ENCODE measurements at places on chromosomes 5 and 9. TPM values are rescaled to one million over a fixed set of nuclear protein-coding genes. Genes with fewer than 3 reads are reported as not detected.

DNA sequence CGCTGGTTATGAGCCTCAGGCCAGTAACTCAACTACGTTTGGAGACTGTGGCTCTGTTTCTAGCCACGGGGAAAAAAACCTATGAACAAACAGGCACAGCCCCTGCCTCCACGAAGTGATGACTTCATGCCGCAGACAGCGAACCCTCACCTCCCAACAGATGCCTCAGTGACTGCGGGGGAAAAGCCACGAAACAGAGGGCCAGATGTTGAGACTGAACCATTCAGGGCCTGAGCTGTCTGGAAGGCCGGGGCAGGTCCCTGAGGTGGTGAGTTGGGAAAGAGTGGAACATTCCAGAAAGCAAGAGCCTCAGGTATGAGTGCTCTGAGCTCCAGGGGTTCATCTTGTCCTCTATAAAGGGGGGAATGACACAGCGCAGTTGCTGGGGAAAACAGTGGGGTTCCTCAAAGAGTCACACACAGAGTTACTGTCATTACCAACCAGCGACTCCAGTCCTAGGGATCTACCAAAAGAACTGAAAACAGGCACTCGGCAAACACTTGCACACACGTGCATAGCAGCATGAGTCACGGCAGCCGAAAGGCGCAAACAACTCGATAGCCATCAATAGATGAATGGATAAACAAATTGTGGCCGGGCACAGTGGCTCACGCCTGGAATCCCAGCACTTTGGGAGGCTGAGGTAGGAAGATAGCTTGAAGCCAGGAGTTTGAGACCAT lies 15.3 kb downstream of the PLPP7 start:
- no peak for DNase-seq

COL23A1 gene
- polyA plus RNA-seq = 5.8 TPM

BTNL9 gene
- polyA plus RNA-seq = 10.0 TPM

GRCh38 chr5:84433461-84433860 lies 48.8 kb upstream of the EDIL3 start:
- DNase-seq = no peak

- no peak for DNase-seq
Measured at GRCh38 chr5:21049901-21050300, 1061.9 kb upstream of the CDH18 start.

- no peak for DNase-seq
Measured at GRCh38 chr9:87478226-87478992, 19.3 kb upstream of the DAPK1 start.

C7 gene
- polyA plus RNA-seq = 210 TPM

ABCA1 gene
- 9.2 TPM for polyA plus RNA-seq

THBS4 gene
- polyA plus RNA-seq = 10.5 TPM

FABP6 gene
- polyA plus RNA-seq = 0.30 TPM

DNA sequence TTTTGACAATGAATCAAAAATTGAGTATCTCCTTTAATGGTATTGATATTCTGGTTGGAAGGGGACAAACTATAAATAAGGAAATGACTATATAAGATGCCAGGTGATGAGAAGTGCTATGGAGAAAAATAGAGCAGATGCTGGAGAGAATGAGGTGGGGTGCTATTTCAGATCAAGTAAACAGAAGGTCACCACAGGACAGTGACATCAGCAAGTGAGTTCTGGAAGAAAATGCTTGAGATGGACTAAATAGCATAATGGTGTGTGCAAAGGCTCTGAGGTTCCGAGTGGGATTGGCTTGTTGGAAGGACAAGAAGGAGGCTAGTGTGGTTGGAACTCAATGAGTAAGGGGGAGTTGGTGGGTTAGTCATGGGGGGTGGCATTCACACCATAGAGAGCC lies 157.5 kb upstream of the SGCD start:
- DNase-seq = no peak

AJM1 gene
- polyA plus RNA-seq = 1.2 TPM

All from left renal pelvis (tissue), 4 donors.